HT1080 (cell line): ENCODE measurements at places on chromosomes 4 and X. TPM values are rescaled to one million over a fixed set of nuclear protein-coding genes. Genes with fewer than 3 reads are reported as not detected.

ZNF141 gene
- 0.57 and 0.72 TPM in 2 replicates for total RNA-seq

CXCL8 gene
- total RNA-seq: 9.4 and 12.9 TPM in 2 replicates

ENAM gene
- 0.20 TPM in 1 of 2 replicates, not detected in the other for total RNA-seq

CLGN gene
- 2.9 and 3.6 TPM in 2 replicates for total RNA-seq

MAGEB10 gene
- not detected in 2 replicates for total RNA-seq

DGAT2L6 gene
- not detected in 2 replicates for total RNA-seq

RBM46 gene
- total RNA-seq: not detected in 2 replicates

CLDN34 gene
- total RNA-seq: not detected in 2 replicates

CXorf65 gene
- total RNA-seq: not detected in 2 replicates

DDIT4L gene
- not detected in 2 replicates for total RNA-seq

GRCh38 chr4:21117541-21118180, 417.4 kb downstream of the PACRGL start:
- DNase-seq: peak; percentile 19

DNA sequence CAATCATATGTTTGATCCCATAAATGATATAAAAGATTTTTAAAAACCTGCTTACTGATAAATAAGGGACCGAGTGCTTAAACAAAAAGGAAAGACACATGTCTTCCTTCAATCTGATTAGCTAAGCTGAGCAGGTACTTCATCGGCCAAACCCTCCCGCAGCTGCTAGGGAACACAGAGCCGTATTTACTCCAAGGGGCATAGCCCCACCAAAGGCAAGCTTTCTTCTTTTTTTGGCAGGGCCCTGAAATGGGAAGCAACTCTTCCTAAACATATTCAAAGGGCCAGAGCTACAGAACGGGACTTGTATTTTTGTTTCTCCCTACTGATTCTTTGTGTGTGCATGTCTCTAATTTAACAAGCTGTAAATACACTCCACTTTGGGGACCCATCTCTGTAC, 337.3 kb downstream of the NLGN4X start:
- DNase-seq: no peak

DNA sequence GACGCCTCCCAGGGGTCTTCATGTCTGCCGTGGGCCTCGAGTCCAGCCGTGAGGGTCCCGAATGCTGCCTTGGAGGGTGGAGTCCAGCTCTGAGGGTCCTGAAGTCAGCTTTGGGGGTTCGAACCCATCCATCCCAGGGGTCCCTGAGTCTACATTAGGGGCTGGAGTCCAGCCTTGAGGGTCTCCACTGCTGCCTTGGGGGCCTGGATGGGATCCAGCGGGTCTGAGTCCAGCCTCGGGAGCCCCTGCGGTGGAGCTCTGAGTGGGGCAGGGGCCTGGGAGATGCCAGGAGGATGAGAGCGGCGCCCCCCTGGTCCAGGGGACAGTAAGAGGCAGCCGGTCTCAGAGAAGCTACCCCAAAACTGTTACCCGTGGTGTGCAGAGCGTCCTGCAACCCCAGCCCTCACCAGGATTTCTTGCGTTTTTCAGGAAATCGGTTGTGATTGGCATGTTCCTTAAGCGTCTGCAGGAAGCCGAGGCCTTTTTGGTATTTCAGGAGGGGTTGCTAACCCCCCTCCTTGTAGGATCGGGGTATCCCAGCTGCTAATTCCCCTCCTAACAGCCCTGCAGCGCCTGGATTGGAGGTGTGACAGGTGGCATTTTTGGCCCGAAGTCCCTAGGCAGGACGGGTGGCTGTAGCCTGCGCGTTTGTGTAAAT, 1.7 kb upstream of the GTPBP6 start:
- no peak for DNase-seq

GRCh38 chrX:44873415-44874276, 658 bp downstream of the KDM6A start:
- DNase-seq: peak; percentile 17

- DNase-seq: no peak
Observed at GRCh38 chrX:6505960-6506359, 29.0 kb downstream of the VCX3A start.

GRCh38 chr4:45079616-45080015, 353.3 kb upstream of the GNPDA2 start:
- no peak for DNase-seq

DNA sequence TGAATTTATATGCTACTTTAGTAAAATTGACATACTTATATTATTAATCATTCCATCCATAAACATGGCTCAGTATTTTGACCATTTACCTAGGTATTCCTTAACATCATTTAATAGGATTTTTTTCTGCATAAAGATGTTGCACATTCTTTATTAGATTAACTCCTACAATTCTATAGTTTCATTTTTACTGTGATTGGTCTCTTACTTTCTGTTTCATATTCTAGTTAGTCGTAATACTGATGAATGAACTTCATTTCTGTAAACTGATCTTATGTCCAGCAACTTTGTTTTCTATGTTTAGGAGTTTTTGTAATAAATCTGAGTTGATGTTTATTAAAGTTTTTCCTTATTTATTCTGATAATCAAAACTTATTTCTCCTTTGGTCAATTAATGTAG, 278.2 kb upstream of the CXXC4 start:
- DNase-seq: no peak

- peak; percentile 1 for DNase-seq
Observed at GRCh38 chrX:43269201-43269600, 386.9 kb upstream of the MAOA start.

- no peak for DNase-seq
Observed at GRCh38 chr4:98599617-98600205, 58.7 kb downstream of the TSPAN5 start.

- DNase-seq: no peak
Observed at GRCh38 chr4:127179256-127180087, 453.3 kb upstream of the INTU start.

- no peak for DNase-seq
Observed at GRCh38 chrX:96181605-96182004, 503.0 kb upstream of the DIAPH2 start.

DNA sequence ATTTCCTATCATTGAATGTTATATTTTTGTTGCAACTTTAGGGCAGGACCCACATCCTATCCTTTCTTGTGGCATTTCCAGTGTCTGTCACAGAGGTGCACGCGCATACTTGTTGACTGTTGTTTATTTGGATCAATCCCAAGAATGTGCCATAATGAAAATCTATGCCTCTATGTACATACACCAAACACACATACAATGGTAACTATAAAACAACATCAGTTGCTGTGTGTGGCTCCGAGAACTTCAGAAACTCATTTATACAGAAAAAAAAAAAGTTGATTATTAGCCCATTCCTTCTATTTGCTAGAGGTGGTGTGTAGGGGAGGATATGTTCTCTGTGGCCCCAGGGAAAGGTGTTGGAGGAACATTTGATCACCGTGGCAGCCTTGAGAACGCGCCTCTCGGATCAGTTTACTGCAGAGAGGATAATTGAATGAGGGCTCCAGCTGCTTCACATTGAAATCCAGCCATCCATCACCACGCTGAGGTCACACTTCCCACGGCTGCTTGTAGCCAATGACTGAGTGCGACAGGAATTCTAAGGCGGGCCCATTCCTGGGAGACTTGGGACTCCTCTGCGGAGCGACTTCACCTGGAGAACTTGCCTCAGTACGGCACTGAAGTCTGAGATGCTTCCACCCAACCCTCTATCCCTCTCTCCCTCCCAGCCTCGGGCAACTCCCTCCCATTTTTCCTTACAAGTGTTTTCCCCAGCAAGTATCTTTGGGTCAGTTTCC, 19.5 kb downstream of the SMPX start:
- no peak for DNase-seq

- no peak for DNase-seq
Observed at GRCh38 chr4:137156807-137157206, 375.5 kb downstream of the PCDH18 start.

GRCh38 chr4:577499-578450, 1.7 kb upstream of the TMEM271 start:
- DNase-seq: no peak

DNA sequence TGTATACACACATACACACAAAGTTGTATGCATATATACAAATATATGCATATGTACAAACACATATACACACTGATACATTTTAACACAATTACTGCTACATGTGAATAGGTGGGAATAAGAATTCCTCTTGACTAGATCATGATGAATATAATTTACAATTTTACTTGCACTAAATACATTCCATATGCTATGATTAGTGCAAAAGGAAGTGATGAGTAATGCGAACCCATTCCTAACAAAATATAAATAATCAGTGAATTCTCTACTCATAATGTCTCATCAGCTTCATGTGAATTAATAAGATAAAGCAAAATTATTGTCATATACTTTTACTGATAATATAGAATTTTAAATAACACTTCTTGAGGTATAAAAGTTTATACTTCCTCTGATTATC, 1077.3 kb upstream of the PCDH10 start:
- DNase-seq: peak; percentile 32

- no peak for DNase-seq
Observed at GRCh38 chr4:128780688-128781087, 28.8 kb upstream of the JADE1 start.

DNA sequence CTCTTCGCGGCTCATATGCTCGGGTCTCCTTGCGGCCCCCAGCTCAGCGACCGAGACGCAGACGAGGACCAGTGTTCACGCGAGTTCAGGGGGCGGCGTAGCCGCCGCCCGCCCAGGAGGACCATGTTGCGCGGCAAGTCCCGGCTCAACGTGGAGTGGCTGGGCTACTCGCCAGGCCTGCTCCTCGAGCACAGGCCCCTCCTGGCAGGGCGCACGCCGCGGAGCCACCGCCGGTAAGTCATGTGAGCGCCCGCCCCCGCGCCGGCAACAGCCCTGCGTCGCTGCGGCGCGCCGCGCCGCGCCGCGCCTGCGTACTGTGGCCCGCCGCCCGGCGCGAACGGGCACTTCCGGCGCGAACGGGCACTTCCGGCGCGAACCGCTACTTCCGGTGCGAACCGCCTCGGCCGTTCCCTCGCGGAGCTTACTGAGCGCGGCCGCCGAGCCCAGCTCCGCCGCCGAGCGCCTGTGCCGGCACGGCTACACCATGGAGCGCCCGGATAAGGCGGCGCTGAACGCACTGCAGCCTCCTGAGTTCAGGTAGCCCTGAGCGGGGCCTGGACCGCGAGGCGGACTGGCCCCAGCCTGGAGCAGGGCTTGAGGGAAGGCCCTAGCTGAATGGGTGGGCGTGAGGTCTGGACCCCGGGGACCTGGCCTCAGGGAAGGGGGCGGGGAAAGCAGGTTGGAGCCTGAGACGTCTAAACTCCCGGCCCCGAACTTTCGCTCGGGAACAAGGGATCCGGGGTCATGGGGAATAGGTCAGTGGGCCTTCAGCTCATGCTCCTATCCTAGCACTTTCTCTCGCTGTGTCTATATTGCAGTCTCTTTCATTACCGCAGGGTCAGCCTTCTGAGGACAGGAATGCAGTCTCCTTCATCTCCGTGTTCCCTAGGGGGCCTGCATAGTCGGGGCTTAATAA, at the start of gene VMA21:
TSS of gene VMA21 (plus strand) at position 382 of the 916 bp plus-strand sequence. CDS start at position 485, 103 bp downstream.
- DNase-seq: peak; percentile 71

DNA sequence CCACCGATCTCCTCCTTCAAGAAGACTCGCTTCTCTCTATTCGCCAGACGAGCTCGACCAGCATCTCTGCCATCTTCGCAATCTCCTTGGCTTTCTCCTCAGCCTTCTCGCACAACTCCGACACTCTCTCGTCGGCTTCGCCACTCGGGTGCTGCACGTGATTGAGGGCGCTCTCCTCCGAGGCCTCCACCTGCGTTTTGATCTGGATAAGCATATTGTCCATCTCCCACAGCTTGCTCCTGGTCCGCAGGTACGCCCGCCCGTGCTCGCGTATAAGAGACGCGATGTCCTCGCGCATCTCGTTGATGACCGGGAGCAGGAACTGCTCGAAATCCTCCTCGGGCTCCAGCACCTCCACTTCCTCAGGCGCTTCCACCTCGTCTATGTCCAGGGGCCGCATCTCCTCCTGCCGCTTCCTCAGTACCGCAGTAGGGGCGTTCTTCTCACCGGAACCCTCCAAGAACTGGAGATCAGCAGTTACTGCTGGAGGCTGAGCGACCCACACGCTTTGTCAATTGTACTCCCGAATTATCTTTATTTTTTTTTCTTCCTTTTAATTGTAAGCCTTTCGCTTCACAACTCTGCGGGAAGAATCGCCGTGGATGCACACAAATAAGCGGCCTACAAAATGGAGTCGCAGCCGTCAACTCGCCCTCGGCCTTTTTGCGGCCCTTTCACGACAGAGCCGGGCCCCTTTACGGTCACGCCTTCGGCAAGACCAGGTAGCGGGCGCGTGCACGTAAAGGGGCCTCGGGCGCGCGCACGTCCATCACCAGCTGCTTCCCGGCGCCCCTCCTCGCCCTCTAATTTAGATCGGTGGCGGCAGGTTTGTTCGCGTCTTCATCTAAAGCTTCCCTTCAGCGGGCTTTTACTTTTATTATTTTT, at the start of gene MRFAP1L1:
TSS of gene MRFAP1L1 (minus strand) at position 636 of the 885 bp plus-strand sequence. CDS start at position 400, 236 bp downstream.
- peak; percentile 92 for DNase-seq

- DNase-seq: peak; percentile 5
Observed at GRCh38 chr4:172095161-172095560, 282.0 kb downstream of the GALNTL6 start.

GRCh38 chrX:132631579-132632232, 142.9 kb upstream of the MBNL3 start:
- peak; percentile 36 for DNase-seq

DNA sequence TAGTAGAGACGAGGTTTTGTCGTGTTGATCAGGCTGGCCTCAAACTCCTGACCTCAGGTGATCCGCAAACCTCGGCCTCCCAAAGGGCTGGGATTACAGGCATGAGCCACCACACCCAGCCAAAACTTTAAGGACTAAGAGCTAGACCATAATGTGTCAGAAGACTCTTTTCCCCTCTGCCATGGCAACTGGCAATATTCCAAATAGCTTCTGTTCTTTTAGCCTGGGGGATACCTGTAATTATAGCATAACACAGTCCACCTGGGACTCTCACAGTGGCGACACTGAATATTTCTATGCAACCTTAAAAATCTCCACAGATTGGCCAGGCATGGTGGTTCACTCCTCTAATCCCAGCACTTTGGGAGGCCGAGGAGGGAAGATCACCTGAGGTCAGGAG, 45.5 kb upstream of the RBM47 start:
- DNase-seq: no peak

DNA sequence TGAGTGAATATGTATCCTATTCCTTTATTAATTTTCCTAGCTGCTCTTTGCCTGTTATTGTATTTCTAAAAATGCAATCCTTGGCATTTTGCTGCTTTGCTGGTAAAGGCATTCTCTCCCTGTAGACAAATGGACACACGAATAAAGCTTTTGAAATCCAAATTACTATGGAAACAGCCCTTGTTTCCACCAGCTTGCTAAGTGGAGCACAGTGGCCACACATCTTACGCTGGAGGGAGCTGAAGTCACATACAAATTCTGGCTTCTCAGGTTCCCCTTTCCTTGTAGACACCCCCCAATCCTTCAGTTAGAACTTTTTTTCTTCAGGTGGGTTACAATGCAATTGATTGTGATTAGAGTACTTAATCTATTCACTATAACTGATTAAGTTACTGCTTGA, 66.2 kb downstream of the AGA start:
- DNase-seq: no peak
